CD4-positive, alpha-beta T cell treated with Interleukin-4 for 4 hours (primary cell): ENCODE measurements at places on chromosomes 7 and 10.
A peak's percentile ranks its signal among the peaks of the same experiment; 100 is the strongest.

DNA sequence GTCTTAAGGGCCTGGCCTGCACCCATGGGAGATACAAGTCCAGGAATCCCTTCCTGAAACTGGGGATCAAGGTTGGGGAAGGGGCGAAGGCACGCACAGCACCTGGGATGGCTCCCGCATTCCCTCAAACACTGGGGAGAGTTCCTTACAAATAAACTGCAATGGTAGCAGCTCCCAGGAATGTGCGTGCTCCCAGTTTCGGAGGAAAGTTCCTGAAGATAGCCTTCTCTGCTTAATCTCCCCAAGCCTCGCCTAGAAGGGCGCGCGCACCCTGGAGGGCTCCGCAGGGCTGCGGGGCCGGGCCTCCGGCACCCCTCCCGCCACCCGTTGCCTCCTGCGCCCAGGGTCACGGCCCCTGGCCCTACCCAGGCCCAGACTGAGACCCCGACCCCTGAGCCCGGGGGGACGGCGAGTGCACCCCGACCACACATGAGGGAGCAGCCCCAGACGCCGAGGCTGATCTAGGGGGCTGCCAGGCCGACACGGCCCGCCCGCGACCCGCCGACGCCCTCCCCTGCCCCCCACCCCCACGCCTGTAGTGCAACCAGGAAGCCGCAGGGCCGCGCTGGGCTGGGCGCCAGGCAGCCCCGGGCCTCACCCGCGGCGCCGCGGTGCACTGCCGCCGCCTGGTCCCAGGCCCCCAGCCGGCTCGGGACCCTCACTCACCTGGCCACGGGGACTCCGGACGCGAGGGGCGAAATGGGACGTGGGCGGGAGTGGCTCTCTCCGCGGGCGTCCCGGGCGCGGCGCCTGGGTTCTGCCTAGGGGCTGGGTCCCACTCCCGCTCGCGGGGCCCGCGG is 460 bp downstream of the ANXA11 start:
- no peak for DNase-seq

- no peak for DNase-seq
Observed at GRCh38 chr10:120688928-120689327, 162.2 kb upstream of the WDR11 start.

GRCh38 chr7:157612664-157613561 is 276.1 kb downstream of the DNAJB6 start:
- DNase-seq = peak; percentile 60

DNA sequence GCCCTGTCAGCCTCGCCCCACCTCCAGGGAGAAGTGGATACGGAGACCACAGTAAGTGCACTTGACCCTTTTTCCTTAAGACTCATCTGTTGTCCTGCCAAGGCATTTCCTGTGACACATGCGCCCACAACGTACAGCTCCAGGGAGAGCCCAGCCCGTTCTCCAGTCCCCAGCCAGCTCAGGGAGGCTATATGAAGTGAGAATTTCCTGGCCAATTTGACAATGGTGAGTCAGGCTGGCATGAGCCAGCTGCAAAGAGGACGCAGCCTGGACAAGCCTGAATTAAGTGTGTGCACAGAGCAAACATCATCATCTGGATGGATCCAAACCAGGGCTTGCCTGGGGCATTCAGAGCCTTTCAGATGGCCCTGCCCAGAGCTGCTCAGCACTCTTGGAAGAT is 244.8 kb downstream of the KCNMA1 start:
- no peak for DNase-seq

DNA sequence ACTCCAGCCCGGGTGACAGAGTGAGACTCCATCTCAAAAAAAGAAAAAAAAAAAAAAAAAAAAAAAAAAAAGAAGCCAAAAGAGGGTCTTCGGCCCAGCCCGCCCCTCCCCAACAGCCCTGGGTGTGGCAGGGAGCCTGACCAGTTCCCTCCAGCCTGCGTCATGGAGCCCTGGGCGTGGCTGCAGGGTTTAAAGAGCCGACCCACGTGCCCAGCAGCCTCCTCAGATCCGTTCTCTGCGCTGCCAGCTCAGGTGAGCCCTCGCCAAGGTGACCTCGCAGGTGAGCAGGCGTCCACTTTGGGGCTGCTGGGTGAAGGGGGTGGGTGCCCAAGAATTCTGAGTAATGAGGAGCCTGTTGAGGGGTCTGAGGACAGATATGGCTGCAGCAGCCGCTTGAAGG is at the start of gene FXYD4:
Gene FXYD4, plus strand, starts transcription at position 219 of the 400 bp plus-strand sequence. CDS start 2,111 bp downstream, outside the sequence.
- DNase-seq = no peak

GRCh38 chr7:867406-868188 is 8.8 kb upstream of the GET4 start:
- no peak for DNase-seq

DNA sequence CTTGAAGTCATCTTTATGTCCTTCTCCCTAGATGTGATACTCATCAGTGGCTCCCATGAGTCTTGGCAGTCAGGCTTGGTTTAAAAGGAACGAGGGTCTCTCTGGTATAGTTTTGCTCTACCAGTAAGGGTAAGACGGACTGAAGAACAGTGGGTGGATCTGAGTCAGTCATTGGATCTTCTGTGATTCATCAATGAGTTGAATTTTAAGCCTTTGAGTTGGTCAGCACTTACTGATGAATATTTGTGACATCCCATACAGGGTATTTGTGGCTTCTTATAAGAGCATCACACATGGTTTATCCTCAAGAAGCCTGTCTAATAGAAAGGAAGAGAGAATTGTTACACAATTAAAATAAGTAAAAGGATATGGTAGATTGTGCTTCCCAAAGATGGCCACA is 87.3 kb upstream of the NAMPT start:
- no peak for DNase-seq

- peak; percentile 54 for DNase-seq
Observed at GRCh38 chr7:135620980-135621850, 41.1 kb upstream of the STMP1 start.

DNA sequence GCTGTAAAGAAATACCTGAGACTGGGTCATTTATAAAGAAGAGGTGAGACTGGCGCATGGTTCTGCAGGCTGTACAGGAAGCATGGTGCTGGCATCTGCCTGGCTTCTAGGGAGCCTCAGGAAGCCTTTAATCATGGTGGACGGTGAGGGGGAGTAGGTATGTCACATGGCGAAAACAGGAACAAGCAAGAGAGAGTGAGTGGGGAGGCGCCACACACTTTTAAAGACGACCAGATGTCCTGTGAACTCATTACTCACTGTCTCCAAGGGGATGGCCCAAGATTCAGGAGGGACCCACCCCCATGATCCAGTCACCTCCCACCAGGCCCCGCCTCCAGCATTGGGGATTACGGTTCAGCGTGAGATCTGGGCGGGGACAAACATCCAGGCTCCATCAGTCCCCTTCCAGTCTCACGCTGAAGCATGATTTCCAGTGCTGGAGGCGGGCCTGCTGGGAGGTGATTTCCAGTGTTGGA is 3.2 kb downstream of the ZNF316 start:
- DNase-seq = no peak

- no peak for DNase-seq
Observed at GRCh38 chr10:119659951-119660350, 8.8 kb downstream of the BAG3 start.

GRCh38 chr7:35463751-35464150 is 209.9 kb upstream of the TBX20 start:
- DNase-seq = no peak

DNA sequence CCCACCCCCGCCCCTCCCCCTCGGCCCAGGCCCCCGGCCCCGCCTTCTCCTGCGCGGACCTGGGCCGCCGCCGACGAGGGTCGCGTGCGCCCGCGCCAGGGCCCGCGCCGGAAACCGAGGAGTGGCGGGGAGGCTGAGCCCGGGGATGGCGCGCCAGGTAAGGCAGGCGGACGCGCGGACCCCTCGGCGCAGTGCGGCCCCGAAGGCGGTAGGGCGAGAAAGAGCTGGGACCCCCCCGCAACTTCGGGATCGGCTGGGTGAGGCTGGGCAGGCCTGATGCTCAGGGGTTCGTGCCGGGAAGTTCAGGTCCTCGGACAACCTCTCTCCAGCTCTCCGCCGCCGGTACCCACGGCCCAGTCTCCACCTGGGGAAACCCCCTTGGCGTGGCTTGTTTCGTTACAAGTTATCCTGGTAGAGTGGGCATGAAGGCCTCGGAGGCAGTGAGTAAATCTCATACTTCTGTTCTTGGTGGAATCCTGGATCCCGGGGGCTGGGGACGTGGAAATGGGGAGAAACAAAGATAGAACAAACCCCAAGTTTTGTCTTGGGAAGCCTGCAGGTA is 58.4 kb downstream of the ZNF467 start:
- DNase-seq = peak; percentile 29

DNA sequence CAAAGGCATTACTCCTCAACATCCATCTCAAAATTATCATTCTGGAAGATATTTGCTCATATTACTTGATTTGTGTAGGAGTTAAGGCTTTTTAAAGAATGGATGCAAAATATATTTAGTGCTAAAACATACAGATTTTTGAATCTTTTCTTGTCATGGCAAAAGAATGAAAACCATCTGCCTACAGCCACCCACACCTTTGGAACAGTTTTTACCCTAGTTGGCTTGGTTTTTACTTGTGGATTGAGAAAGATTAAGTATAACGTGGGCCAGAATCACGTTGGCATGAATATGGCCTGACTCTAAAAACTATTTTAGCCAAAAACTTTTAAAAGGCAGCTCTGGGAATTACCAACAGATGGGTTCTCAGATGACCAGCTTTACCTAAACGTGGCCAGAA is 128.2 kb downstream of the SPAG6 start:
- no peak for DNase-seq

DNA sequence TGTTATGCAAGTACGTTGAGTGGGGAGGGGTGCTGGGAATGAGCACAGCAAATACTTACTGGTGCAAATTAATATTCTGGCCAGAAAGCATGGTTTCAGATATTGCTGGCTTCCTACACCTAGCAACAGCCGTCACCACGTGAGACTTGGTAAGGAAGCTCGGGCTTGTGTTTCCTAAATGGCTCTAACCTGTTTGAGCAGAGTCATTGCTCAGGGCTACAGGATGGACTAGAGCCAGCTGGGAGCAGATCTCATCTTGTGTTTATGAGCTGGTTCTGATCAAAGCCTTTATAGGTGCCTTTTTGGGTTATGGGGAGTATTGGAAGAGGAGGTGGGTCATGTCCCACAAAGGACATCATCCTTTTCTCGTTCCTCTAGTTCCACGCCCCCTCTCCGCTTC is 200.3 kb downstream of the BUB3 start:
- DNase-seq = no peak

DNA sequence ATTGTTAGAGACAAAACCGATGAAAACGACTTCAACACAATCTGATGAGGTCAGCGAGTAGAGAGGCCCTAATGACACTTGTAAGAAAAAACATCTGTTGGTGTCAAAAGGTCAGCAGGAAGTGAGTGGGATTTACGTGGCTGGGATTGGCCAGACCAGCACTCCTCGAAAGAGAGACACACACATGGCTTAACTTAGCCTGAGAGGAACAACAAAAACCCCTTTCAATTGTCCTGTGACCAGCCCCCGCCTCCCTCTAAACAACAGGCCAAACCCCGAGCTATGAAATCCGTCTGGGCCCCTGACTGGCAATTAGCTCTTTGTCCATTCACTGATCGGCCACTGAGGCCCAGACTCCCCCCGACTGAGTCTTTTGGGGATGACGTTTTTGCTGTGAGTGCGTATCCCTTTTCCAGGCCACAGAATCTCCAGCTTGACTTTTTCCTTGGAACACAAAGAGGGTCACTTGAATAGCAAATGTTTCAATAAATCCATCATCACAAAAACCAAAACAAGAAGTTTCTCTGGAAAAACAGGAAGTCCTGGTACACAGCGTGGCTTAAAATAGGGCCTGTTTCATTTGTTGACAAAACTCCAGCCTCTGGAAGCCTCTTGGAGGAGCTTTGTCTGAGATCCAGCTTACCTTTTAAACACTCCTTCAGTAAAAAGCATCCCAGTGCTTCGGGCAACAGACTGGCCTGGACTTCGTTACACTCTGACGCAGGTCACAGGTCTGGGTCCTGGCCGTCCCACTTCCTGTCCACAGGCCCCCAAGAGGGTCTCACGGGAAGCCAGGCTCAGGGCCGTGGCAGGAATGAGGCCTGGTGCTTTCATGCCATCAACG is 103.0 kb downstream of the CTBP2 start:
- no peak for DNase-seq

GRCh38 chr10:116691635-116692034 is 50.7 kb downstream of the HSPA12A start:
- no peak for DNase-seq

DNA sequence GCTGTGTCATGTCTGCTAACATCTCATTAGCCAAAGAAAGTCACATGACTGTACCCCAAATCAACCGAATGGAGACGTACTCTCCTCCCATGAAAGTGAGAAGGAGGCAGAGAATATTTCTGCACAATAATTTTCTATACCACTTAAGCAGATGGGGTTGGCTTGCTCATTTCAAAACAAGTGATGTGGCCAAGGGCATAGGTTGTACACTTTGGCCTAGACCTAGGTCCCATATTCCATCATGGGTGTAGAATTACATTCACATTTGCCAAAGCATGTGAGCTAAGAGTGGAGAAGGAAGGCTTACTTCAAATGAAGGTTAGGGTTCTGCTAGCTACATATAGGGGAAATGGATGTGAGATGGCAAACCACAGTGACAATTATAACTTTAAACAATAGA is 83.0 kb downstream of the ZNF365 start:
- no peak for DNase-seq

DNA sequence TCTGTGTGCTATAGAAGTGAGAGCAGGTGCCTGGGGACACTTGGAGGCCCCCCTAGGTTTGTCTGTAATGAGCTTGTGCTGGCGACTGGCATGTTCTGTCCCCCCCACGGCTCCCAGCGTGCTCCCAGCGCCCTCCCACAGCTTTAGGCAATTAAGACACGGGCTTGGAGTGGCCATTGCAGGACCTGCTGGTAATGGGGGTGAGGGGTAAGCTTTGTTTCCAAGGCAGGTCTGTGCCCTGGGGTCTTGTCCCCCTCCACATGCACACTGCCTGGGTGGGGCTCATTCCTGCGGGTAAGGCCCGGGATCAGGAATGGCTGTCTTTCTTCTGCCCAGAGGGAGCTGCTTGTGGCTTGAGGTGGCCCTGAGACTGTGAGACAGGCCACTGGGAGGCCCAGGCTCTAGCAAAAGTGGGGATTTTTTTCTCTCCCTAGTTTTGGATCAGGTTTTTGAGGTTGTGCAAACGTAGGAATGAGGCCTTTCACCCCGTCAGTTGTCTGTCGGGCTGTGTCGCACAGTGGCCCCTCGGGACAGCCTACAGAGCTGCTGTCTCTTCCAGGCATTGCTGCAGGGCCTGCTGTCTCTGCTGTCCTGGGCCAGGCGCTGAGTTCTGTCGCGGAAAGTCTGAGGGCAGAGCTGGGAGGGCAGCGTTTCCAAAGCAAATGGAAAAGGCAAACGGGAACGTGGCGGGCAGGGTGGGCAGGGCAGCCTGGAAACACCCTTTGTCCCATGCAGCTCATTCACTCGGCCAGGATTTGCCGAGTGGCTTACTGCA is 107.4 kb downstream of the LHPP start:
- no peak for DNase-seq
